ENCODE measurements at places on chromosomes 5 and 9. TPM values are rescaled to one million over a fixed set of nuclear protein-coding genes. Genes with fewer than 3 reads are reported as not detected.

COL5A1 gene
- 39.0 TPM for total RNA-seq

CARD6 gene
- 3.8 TPM for total RNA-seq

ANKRD18A gene
- total RNA-seq, result 4.9 TPM

TUSC1 gene
- 8.7 TPM for total RNA-seq

TRAPPC13 gene
- total RNA-seq, result 14.6 TPM

RIMOC1 gene
- 11.5 TPM for total RNA-seq

GTF2H2 gene
- 10.2 TPM for total RNA-seq

CHD1 gene
- 30.1 TPM for total RNA-seq

ANKHD1 gene
- total RNA-seq, result 56.1 TPM

FOXE1 gene
- 4.2 TPM for total RNA-seq

DRD1 gene
- 0.51 TPM for total RNA-seq

SLC1A1 gene
- total RNA-seq, result 1.7 TPM
